Germinal center (tissue), 1 donor: ENCODE measurements at places on chromosomes 11 and 22.

DNA sequence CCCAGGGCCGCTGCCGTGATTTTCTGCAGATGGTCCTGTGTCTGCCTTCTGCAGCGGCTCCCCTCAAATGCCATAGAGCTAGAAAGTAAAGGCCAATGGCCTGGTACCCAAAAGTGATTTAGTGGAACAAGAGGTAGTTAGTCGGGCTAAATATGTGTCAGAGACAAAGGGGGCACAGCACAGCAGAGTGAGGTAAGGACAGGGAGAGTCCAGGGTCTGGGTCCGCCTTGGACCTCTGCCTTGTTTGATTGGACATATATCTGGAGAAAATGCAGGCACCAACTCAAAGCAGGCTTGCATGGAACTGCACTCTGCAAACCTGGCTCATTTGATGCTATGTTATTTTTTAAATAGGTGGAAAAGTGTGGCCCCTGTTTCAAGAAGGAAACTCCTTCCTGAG is 249.6 kb upstream of the B3GAT1 start:
- DNase-seq = no peak

- no peak for DNase-seq
Observed at GRCh38 chr11:101326141-101326540, 196.5 kb upstream of the PGR start.

- DNase-seq = no peak
Observed at GRCh38 chr11:66920978-66921784, 37.0 kb downstream of the PC start.

- peak; percentile 49 for DNase-seq
Observed at GRCh38 chr11:18775492-18776292, 15.9 kb downstream of the PTPN5 start.

- DNase-seq = no peak
Observed at GRCh38 chr11:2674658-2675131, 25.1 kb downstream of the KCNQ1OT1 start.

DNA sequence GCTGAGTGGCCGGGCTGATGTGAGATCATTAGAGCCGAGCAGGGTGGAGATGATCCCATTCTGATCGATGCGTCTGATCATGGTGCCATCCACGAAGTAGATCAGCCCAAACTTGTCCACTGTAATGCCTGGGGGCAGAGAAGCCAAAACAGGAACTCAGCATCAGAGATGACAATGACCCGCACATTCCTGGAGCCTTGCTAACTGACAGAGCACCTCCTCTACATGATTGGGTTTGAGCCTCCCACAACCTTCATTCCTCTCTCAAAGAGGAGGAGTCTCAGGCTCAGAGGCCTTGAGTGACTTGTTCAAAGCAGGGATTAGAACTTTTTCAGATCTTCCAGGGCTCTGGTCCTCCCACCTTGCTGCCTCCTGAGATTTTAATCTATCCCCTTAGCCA is 133.7 kb upstream of the NARS2 start:
- DNase-seq = no peak

DNA sequence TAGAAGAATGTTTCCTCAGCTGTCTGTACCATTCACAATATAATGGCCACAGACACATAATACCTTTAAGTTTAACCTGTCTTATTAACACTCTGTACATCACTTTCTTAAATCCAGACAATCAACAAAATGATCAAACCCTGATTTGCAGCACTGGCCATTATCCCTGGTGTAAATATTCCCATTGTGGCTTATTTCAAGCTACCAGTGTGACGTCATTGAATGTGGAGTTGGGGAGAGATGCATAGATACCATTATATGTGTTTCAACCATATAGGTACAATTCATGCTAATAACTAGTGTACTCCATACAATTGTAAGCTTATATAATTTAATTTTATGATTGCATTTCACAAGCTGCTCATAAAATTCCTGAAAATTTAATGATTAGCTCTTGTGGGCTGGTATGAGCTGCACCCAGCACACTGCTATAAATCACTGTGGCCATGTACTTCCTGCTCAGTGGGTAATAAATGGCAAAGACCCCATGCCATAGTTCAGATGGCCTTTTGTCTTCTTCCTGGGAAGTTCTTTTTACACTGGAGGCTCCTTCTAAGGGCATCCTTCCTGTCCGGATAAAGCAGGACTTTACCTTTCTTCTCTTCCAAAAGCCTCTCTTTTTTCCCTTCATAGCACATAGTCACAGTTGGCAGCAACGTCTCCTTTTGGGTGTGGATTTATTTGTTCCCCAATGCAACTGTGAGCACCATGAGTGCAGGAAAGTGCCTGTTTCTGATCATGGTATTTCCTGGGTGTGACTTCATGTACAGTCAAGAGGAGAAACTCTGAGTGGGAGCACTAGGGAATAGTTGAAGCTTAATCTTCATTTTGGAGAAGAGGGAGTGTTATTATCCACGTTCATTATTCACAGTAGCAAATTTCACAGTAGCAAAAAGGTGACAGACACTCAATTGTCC is 87.8 kb downstream of the MIAT start:
- no peak for DNase-seq

- DNase-seq = no peak
Observed at GRCh38 chr11:86737737-86738136, 62.6 kb upstream of the PRSS23 start.

GRCh38 chr22:43878079-43878795 is 13.6 kb downstream of the PNPLA5 start:
- DNase-seq = no peak

- no peak for DNase-seq
Observed at GRCh38 chr11:20022363-20023081, 137.8 kb downstream of the DBX1 start.

GRCh38 chr22:28029956-28030355 is 110.9 kb upstream of the PITPNB start:
- DNase-seq = no peak

GRCh38 chr11:66101066-66101464 is 31.0 kb downstream of the PACS1 start:
- no peak for DNase-seq

DNA sequence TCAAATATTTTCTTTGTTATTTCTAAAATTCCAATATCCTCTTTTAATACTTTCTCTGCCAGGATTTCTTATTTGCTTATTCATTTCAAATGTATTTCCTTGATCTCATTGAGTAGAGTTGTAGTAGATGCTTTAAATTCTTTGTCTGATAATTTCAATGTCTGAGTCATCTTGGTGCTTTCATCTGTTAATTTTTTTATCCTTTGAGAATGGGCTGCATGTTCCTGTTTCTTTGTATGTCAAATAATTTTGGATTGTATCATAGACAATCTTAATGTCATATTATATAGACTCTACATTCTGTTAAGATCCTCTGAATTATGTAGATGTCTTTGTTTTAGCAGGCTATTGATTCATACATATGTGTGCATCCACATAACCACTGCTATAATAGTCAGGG is 57.5 kb downstream of the MYEOV start:
- no peak for DNase-seq

DNA sequence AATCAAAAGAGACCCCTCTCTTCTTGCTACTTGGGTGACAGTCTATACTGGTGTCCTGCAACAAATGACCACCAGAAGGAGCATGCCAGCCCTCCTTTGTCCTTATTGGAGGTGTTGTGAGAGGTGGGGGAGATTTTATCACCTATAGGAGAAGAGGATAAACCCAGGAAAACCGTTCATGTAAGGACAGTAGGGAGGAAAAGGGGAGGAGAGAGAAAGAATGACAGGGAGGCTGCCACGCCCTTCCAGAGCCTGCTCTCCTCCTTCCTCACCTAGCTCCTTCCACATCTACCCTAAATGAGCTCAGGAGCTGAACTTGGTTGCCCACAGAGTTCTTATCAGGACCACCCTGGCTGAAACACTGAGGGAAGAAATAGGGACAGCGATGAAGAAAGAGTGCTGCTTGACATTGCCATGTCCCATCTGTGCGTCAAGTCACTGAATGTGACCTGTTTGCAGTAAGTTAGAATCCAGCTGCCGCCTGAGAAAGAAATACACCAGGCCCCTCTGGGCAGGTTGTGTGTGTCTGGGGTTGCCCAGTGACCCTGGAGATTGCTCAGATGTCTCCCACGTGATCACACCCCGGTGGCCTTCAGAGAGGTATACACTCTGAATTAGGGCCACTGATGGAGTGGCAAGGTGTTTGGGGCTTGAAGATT is 40.4 kb upstream of the ETS1 start:
- DNase-seq = no peak

- DNase-seq = no peak
Observed at GRCh38 chr22:19061471-19062138, 60.6 kb downstream of the DGCR2 start.

DNA sequence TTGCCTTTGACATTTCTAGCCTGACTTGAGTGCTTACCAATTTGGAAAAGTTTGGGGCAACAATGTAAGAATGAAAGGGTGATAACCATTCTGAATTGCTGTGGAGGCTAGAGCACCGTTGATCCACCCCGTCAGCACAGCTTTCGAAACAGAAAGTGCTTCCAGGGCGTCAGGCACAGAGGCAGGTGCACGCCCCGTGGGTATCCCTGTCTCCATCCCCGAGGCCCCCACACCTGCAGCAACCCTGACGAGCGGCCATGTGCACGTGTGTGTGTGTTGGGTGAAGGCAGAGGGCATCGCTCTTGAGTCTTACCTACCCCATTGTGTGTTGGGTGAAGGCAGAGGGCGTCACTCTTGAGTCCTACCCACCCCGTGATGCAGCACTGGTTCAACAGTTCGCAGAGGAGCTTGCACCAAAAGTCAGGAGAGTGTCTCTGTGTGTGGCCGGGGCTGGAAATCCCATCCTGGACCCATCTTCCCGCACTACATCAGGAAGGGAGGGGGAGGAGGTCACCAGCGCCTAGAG is 404.5 kb downstream of the BRD1 start:
- DNase-seq = no peak

- no peak for DNase-seq
Observed at GRCh38 chr22:41523464-41524221, 20.6 kb downstream of the POLR3H start.

- DNase-seq = no peak
Observed at GRCh38 chr11:116199182-116199581, 573.6 kb downstream of the BUD13 start.

DNA sequence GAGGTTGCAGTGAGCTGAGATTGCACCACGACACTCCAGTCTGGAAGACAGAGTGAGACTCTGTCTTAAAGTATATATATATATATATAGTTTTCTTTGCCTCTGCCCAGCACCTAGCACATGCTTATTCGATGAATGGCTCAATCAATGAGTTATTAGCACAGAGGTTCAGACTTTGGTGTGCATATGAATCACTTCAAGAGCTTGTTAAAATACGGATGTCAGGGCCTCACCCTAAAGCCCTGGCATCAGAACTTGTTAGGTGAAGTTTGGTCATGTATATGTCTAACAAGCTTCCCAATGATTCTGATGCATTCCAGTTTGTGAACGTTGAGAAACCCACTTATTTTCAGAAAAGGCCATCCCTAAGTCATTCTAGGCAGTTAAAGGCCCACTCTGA is 21.8 kb upstream of the TMEM86A start:
- no peak for DNase-seq

DNA sequence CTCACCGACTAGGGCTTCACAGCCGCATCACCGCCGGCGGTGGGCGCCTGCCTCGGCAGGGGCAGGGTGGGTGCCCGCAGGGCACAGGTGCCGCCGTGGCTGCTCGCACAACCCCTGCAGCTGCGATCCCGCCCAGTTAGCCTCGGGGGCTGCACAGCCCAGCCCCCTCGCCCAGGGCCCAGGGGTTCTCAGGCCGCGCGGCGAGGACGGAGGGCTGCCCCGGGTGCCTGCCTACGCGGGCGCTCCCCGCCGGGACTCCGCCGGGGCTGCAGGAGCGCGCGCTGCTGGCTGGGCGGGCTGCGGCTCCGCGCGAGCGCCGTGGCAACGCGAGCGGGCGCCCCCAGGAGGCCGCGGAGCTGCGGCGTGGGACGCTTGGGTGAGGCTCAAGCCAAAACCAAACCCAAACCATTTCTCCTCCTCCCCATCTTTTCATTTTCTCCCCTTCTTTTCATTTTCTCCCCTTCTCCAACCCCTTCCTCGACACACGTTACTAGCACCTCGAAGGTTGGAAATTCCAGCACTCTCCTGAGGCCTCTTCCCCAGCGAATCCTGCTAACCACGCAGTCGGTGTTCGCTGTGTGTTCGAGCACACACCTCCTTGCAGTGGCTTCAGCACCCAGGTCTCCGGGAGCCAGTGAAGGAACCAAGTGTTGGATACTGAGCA is at the start of gene MICAL3:
MICAL3 (minus strand) TSS at position 286 of the 664 bp plus-strand sequence. CDS start 117,749 bp downstream, outside the sequence.
- peak; percentile 88 for DNase-seq

DNA sequence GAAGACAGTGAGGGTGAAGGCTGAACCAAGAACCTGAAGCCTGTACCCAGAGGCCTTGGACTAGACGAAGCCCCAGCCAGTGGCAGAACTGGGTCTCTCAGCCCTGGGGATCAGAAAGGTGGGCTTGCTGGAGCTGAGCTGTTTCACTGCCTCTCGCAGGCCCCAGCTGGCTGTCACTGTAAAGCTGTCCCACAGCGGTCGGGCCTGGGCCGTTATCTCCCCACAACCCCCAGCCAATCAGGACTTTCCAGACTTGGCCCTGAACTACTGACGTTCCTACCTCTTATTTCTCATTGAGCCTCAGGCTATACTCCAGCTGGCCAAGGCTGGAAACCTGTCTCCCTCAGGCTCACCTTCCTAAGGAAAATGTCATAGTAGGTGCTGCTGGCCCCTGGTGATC is 4.1 kb downstream of the PPP1CA start:
- no peak for DNase-seq

GRCh38 chr11:71060391-71060791 is 192.0 kb downstream of the SHANK2 start:
- DNase-seq = no peak

DNA sequence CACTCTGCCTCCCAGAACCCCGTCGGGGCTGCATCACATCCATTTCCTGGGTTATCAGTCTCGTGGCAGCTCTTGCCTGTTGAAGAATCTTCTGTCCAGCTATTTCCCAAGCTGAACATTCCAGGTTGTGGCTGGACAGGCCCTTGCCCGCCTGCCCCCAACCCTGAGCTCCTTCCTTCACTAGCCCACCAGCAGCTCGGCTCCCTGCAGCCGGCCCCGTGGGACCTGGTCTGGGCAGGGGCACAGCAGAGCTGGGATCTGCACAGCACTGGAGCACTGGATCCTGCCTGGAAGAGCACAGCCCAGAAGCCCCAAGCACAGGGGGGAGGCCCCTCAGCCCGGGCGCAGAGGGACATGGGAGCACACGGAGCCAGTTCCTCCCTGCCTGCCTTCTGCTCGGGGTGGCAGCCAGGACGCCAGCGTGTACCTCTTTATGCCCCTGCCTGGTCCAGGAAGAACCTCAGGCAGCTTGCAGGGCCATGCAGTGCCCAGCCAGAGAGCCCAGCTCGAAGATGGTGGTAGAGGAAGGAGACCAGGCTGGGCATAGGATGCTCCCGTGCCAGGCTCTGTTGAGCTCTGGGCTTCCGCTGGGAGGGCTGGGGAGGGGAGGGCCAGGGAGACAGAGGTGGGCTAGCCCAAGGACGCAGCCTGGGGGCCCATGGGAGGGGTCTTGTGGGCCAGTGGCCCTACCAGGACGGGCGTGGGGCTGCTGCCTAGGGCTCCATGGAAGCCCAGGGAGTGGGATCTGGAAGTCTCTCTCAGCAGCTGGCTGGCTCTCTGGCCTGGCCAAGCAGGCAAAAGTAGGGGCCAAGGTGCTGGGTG is 16.6 kb upstream of the GNB1L start:
- no peak for DNase-seq
